ENCODE measurements at places on chromosomes 6 and 20.

GRCh38 chr6:144310765-144311164 is 25.6 kb downstream of the UTRN start:
- no peak for DNase-seq

- no peak for DNase-seq
These were observed 637 bp downstream of the TFB1M start for GRCh38 chr6:155313602-155314091.

DNA sequence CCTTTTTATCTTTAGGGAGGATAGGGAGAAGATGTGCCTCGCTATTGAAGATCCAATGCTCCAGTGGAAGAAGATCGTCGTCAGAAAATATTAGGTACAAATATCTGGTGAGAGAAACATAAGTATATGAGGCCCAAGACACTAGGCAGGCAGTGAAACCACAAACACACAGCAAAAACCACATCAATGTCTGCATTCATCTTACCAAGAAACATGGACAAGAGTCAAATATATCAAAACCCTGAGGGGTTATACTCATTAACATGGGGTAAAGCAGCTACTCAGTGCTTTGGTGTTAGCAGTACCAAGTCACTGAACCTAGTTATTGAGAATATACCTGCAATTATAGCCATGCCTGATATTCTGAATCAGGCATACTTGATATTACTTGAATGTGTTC is 101.4 kb upstream of the FAM184A start:
- no peak for DNase-seq

DNA sequence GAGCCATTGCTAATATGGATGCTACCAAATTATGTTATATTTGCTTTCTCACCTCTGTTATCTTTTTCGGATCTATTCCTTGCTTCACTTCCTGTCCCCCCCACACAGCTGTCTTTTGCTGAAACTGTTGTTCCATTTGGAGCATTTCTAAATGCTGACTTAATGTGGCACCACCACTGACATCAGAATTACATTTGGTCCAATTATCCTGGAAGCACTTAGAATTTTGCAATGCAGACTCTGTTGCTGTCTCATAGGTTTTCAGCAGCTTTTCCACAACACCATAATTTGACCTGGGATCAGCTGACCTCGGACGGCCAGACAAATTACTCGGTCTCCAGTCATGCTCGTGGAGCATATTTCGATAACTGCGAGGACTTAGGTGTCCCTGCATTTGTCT is 12.8 kb downstream of the KIAA0408 start:
- DNase-seq: no peak

DNA sequence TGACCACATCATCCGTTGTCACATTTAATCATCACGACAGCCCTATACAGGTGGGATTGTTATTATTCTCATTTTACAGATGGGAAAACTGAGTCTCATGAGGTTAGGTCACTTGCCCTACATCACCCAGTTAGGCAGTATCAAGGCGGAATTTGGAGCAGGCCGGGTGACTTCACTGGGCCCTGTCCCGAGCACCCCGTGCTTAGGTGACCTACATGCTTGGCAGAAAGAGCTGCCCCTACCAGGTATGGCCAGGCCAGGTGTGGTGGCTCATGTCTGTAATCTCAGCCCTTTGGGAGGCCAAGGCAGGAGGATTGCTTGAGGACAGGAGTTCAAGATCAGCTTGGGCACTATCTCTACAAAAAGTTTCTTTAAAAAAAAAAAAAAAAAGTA is 44.0 kb downstream of the RIN2 start:
- no peak for DNase-seq

GRCh38 chr6:114108119-114109002 is 137.4 kb upstream of the HDAC2 start:
- peak; percentile 29 for DNase-seq

GRCh38 chr6:131982740-131983259 is 31.6 kb upstream of the CCN2 start:
- DNase-seq: no peak

DNA sequence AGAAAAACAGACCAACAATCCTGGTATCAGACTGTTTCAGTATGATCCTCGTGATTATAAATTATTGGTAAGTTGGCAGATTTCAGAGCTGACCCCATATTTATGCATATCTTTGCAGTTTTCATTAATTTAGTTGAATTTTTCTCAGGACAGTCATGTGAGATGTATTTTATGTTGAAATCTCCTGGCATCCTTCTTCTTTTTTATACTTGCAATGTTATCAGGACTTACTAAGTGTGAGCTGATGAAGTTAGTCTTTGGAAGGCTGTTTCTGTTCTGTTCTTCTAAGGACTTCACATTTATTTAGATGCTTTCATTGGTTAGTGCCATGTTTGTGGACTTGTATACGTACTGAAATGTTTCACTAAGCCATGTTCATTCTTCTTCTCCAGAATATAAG is 17.2 kb downstream of the SMPDL3A start:
- no peak for DNase-seq

GRCh38 chr20:63735859-63736718 is at the start of gene LIME1:
TSS of gene LIME1 (plus strand) at chr20:63736664. CDS start at chr20:63737550, 886 bp downstream.
- DNase-seq: peak; percentile 81

GRCh38 chr20:37934634-37935375 is 31.9 kb downstream of the VSTM2L start:
- no peak for DNase-seq

- no peak for DNase-seq
These were observed 35.3 kb downstream of the ELOVL2 start for GRCh38 chr6:11008821-11009220.

DNA sequence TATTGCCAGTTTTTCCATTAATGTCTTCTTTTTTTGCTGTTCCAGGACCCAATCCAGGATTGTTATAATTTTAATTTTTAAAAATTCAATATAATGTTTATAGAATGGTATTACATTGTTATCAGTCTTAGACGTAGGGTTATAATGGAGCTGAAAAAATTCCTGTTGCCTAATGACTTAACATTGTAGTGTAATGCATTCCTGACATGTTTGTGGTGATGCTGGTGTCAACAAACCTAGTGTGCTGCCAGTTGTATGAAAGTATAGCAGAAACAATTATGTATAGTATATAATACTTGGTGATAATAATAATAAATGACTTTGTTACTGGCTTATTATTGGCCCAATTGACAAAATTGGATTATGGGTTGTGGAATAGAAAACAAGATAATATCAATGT is 30.4 kb downstream of the KIZ start:
- DNase-seq: no peak

DNA sequence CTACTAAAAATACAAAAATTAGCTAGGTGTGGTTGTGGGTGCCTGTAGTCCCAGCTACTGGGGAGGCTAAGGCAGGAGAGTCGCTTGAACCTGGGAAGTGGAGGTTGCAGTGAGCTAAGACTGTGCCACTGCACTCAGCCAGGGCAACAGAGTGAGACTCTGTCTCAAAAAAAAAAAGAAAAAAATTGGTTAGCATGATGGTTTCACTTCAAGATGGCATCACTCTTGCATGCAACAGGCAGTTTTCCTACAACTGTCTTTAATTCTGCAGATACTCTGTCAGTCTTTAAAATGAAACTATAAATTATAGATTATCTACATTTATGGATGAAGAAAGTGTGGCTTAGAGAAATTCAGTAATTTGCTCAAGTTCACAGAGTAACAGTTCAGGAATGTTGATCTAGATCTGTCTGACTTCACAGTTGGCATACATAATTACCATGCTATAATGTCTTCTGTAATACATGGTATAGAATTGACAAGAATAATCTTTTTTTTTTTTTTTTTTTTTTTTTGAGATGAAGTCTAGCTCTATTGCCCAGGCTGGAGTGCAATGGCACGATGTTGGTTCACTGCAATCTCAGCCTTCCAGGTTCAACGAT is 27.0 kb downstream of the ITCH start:
- DNase-seq: no peak
